ENCODE measurements at places on chromosomes 11 and 22. TPM values are rescaled to one million over a fixed set of nuclear protein-coding genes. Genes with fewer than 3 reads are reported as not detected.

- DNase-seq: no peak
These were observed at the start of gene OR10G7 for GRCh38 chr11:124041254-124041653. Gene OR10G7 (minus strand): TSS chr11:124041325. CDS start chr11:124039001, 2,324 bp downstream.

Gene CFAP300
- total RNA-seq: not detected

DNA sequence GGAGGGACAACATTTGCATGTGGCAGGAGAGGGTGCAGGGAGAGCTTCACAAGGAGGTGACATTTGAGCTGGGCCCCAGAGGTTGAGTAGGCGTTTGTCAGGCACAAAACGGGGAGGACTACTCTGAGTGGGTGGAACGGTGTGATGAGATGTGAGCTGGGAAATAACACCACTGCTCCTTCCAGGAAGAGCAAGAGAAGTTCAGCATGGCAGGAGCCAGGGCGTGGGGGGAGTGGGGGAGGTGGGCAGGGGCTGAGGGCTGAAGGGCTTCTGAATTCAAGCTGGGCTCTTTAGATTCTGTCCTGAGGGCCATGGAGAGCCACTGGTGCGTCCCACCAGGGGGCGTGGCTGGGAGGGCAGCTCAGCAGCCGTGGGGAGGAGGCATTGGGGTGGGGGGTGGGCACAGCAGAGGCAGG is 54.2 kb downstream of the OTOG start:
- DNase-seq: no peak

DNA sequence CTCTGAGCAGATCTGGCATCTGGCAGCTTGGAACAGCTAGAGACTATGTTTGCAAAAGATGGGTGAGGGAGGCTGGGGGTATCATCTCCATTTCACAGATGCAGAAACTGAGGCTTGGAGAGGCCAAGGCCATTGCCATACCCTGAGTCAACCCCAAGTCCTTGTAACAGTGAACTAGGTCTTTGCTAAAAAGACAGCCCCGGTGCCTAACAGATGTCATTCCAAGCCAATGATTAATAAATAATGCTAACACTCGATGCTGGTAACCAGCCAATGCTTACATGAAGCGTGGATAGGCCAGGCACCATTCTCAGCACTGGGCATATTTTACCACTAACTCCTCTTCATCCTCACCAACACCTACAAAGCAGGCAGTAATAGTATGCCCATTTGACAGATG is 164.0 kb downstream of the MN1 start:
- no peak for DNase-seq

DNA sequence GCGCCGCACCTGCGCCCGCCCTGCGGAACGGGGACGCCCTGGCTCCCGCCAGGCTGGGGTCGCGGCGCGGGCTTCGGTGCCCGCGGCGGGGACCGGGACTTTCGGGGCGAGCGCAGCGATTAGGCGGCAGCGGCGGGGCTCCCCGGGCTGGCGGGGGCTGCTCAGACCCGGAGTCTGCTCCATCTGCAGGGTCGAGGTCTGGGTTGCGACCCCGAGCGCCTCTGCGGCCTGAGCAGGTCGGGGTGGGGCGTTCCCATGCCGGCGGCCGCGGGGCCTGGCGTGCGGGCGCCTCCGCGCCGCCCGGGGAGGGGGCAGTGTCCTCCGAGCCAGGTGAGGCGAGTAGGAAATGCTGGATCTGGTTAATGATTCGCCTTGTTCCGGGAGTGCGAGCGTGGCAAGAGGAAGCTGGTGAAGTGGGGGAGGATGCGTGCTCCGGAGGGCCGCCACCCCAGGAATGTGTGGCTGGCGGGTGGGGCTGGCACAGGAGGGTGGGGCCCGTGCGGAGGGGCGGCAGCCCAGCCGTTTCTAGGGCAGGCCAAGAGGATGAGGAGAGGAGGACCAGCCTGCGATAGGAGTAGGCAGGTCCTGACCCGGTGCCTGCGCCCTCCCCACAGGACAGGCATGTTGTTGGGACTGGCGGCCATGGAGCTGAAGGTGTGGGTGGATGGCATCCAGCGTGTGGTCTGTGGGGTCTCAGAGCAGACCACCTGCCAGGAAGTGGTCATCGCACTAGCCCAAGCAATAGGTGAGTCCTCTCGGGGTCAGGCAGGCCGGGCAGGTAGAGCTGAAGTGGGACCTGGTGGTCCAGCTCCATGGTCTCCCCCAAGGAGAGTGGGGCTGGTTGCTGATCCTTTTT is 606 bp downstream of the RASSF7 start:
- no peak for DNase-seq

Gene IGLL1
- total RNA-seq: not detected

Gene MRPL11
- total RNA-seq: 26.7 TPM

Gene VWCE
- 0.41 TPM for total RNA-seq

DNA sequence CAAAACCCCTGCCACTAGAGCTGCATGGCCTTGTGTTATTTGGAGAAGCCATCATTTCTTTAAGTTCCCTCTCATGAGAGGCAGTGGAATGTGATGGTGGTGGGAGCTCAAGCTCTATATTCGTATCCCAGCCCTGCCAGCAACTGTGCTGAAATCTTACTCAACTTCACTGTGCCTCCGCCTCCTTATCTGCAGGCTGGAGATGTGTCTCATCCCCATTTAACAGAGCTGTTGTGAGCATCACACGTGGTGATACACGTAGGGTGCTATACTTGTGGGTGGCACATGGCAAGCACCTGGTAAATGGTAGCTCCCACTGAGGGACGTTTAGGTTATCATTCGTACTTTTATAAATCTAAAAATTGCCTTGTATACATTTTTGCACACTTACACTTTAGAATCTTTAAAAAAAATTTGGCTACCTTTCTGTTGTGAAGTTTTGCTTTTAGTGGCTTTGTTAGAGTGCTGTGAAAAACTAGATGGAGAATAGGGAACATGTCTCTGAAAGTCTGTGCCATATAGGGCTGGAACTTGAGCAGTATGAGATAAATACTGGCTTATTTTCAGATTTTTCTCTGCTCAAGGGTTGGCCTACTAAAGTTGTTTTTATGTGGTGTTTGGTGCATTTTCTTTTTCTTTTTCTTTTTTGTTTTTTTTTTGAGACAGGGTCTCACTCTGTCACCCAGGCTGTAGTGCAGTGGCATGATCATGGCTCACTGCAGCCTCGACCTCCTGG is 23.2 kb downstream of the TNRC6B start:
- no peak for DNase-seq

GRCh38 chr22:22195265-22196017 is 49.1 kb upstream of the VPREB1 start:
- peak; percentile 92 for DNase-seq

DNA sequence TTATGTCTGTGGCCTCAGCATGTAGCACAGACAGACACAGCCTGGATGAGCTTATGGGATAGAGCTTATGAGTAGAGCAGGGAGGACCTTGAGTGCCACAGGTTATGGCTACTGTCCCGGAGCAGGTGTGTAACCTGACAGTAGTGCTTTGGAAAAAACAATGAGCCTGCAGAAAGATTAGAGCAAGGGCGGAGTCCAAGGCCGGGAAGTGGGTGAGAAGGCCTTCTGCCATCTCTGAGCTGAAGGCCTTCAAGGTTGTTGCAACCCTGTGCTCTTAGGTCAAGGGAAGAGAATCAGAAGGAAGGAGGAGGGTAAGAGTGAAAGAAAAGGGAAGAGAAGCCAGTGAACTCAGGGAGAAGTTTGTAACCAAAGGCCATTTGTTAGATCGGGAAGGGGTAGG is 3.9 kb upstream of the TAGLN start:
- DNase-seq: no peak

DNA sequence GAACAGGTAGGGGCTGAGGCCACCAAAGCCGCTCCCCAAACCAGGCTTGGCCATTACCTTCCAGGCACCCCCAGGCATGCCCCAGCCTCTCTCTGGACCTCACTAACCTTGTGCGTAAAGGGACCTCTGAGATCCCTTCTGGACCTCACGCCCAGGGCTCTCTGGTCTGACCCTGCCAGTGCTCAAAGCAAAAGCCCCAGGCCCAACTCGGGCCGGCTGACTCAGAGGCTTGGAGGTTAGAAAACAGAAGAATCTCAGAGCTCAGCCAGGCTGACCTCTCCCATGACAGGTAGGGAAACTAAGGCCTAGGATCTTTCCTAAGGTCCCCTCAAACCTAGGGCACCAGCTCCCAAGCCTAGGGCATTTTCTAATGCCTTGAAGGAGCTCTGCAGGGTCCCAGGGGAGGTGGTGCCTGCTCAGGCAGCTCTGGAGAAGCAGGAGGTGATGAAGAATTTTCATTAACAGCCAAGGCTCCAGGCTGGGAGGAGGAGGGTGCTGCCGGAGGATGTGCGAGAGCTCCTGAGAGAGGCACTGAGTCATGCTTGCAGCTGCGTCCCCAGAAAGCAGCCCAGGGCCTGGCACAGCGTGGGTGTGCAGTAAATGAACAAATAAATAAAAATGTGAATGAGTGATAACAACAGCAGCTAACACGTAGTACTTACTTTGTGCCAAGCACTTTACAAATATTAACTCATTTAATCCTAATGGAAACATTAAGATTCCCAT is 25.6 kb downstream of the ARRB1 start:
- no peak for DNase-seq

DNA sequence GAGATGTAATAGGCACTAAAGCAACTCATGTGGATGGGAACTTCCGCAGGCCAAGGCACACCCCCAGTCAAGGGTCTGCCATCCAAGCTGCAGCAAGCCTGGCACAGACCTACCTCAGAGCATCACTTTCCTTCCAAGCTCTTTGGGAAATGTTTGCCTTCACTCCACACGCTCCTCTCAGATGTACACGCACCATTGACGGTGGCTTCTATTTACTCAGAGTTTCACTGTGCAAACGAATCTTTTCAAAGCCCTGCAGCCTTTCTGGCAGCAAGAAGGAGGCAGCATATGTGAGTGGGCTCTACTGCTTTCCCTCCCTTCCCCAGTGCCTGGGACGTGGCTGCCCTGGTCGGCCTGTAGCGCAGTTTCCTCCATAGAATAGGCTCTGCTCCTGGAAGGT is 60.9 kb upstream of the USP47 start:
- DNase-seq: no peak

Gene RIBC2
- total RNA-seq: not detected

Gene BTBD18
- not detected for total RNA-seq

Gene MAPK8IP2
- 0.39 TPM for total RNA-seq

Gene SCN4B
- total RNA-seq: not detected

DNA sequence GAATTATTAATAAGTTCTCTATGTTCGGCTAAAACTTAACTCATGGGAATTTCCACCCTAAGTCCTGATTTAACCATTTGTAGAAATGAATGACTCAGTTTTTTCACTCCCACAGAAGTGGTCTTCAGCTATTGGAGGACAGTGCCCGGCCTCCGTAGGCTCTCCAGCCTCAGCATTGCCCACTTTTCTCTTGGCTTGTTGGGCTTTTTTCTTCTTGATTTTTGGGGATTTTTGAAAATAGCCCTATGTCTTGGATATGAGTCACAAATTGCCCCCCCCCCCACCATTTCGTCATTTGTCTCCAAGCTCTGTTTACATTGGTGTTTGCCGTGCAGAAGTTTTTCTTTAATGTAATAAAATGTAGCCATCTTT is 66.7 kb downstream of the PACS1 start:
- DNase-seq: no peak

DNA sequence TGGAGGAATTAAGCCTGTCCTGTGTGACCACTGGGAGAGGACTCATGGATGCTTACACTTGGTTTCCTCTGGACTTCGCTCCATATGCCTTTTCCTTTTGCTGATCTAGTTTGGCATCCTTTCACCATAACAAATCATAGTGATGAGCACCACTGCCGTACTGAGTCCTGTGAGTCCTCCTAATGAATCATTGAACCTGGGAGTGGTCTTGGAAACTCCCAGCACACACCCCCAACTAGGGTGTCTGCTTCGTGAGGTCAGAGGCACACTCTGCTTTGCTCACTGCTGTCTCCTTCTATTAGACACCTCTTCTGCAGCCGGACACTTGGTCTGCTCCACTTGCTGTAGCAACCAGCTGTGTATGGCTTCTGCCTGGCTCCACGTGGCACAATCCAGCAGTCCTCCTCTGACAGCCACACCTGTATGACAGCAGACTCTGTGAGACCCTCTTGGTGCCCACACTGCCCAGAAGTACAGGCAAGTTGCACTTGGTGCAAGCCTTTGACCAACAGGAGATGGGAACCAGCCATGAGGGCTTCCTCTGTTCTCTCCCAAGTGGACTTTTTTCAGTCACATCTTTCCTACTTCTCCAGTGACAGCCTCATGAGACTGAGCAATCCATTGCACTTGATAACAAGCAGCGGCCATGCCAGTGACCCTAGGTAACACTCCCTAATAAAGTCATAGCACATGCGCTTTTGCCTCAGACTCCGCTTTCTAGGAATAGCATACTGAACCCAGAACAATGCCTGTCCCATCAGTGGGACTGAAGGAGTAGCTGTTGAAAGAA is 65.0 kb upstream of the HMGXB4 start:
- DNase-seq: no peak

DNA sequence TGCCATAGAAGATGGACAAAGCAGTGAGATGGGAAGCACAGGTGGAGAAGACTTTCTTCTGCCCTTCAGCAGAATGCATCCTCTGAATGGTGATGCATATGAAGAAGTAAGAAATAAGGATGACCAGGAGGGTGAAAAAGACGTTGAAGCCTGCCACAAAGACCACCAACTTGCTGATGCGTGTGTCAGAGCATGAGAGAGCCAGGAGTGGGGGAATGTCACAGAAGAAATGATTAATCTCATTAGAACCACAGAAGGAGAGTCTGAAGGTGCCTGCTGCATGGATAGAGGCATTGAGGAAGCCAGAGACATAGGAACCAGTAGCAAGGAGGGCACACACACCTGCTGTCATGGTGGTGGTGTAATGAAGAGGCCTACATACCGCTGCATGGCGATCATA is 550 bp downstream of the OR5B21 start:
- DNase-seq: no peak

- peak; percentile 28 for DNase-seq
These were observed 47.5 kb upstream of the PICALM start for GRCh38 chr11:86116386-86116726.

DNA sequence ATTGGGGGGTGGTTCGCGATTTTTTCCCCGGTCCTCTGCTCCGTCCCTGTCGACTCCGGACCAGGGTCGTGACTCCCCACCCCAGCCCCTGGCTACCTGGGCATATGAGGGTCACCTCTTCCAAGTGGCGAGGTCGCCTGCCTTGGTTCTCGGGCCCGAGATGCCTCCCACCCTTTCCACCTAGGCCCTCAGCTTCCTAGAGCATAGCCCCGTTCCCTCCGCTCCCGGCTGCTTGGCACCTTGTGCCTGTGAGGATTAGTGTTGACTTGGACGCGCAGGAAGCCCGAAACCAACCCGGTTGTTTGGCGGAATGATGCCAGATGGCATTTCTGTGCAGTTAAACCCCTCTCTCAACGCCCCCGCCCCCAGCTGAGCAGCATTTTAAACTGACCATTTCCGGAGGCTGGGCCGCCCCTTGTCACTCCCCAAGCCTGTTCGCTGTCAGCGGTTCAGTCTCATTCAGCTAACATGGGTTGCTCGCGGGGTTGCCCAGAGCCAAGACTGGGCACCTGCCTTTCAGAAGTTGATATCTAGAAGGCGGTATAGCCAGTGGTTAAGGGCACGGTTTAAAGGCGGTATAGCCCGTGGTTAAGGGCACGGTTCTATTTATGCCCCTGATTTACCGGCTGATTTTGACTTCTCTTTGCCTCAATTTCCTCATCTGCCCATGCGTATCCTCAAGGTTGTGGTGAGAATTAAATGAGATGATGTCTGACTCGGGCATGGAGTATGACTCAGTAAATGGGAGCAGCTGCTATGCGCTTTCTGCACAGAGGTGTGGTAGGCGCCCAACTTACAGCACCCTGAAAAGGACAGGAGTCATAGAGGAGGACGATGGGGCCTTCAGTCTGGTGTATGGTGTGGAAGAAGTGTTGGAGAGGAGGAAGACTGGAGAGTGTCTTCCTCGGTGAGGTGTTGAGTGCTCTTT is 639 bp downstream of the INCENP start:
- DNase-seq: no peak
